ENCODE measurements at places on chromosomes 13 and 19.

GRCh38 chr13:46963904-46964303 is 67.1 kb upstream of the HTR2A start:
- DNase-seq = no peak

DNA sequence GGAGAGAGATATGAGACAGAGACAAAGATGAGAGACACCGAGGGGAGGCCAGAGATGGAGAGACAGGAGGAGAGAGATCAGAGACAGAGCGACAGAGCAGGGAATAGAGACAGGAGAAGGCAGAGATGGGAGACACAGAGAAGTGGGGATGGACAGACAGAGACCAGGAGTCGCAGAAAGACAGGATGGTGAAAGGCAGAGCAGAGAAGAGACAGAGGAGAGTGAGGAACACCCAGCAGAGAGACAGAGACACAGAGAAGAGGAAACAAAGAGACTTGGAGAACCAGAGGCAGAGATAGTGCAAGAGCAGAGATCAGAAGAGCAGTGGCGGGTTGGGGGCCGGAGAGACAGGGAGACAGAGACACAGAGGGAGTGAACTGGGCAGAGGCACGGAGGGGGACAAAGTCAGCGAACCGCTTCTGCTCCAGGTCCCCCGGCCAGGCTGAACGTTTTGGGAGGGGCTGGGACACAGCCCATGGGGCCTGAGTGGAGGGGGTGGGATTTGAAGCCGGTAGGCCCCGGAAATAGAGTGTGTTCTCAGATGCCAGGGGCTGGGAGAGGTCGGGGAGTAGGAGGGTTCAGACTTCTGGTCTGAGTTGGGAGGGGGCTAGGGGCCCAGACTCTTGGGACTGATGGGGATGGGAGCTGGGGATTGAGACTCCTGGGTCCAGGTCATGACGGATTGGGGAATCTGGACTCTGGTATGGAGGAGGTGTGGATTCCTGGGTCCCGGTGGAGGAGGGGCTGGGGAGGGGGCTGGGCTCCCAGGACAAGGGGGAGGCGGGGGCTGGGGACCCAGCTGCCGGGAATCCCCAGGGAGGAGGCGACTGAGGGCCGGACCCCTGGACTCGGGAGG is 654 bp downstream of the ZNF579 start:
- no peak for DNase-seq

- DNase-seq = no peak
Measured at GRCh38 chr19:41428481-41428859, 1.3 kb upstream of the B3GNT8 start.

DNA sequence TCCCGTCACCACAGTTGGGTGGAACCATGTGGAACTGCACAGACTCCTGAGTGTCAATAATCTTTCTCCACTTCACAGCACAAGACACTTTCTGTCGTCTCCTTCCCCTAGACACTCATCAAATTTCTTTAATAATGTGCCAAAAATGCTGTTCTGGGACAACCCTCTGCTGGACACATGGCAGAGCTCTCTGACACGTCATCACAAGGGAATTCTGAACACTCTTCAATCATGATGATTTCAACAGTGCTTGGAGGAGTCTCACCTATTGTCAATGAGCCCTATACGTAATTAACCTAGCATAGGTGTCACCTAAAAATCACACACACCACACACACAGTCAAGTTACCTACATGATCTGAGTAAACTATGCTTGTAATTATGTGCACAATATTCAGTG is 141.3 kb downstream of the STOML3 start:
- DNase-seq = no peak

GRCh38 chr13:28684257-28684656 is 25.3 kb downstream of the POMP start:
- DNase-seq = no peak

GRCh38 chr13:73993661-73994060 is 140.5 kb downstream of the KLF12 start:
- DNase-seq = no peak

- no peak for DNase-seq
Measured at GRCh38 chr19:15423130-15423529, 4.3 kb upstream of the AKAP8L start.

DNA sequence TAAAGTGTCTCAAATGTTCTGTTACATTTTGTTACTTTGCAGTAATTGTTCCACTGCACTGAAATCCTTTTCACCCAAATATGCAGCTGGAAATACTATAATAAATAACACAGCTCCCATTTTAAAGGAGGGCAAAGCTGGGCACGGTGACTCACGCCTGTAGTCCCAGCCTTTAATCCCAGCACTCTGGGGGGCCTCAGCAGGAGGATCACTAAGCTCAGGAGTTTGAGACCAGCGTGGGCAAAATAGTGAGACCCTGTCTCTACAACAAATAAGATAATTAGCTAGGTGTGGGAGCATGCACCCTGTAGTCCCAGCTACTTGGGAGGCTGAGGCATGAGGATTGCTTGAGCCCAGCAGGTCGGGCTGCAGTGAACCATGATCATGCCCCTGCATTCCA is 7.5 kb upstream of the UBAC2 start:
- no peak for DNase-seq

- DNase-seq = no peak
Measured at GRCh38 chr19:15197275-15197941, 3.4 kb downstream of the NOTCH3 start.

- no peak for DNase-seq
Measured at GRCh38 chr13:111130116-111130508, 15.0 kb downstream of the ARHGEF7 start.

DNA sequence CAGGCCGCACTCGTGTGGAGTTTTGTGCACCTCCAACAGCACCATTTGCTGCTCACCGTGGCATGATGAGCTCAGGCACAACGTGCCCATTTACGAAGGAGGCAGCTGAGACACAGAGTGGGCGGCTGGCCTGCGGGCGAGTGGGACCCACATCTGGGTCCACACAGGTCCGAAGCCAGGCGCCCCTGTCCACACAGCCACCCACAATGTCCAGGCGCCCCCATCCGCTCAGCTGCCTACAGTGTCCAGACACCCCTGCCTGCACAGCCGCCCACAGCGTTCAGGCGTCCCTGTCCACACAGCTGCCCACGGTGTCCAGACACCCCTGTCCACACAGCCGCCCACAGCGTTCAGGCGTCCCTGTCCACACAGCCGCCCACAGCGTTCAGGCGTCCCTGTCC is 42.5 kb upstream of the F7 start:
- no peak for DNase-seq

DNA sequence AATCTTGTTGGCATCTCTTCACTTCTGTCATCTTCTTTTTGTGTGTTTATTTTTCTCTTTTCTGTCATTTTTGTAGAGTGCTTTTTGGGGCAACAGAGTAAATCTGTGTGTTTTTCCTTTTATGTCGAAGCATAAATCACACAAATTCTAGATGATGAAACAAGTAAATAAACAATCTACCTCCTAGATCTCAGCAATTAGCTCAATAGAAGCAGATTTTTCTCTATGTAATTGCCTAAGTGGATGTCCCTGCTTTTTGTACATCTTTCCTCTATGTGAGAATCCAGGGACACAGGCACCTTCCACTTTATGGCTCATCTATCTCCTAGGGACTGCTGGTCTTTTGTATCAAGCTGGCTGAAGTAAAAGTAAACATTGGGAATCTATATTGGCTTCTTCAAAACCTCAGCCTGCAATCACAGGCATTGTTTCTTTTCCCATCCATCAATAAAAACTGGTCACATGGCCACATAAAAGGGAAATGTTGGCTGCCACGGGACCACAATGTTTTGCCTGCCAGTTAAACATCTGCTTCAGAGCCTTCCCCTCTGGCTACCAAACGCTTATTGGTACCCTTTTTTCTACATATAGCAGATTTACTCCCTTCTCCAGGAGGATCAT is 323.8 kb downstream of the LMO7 start:
- no peak for DNase-seq

DNA sequence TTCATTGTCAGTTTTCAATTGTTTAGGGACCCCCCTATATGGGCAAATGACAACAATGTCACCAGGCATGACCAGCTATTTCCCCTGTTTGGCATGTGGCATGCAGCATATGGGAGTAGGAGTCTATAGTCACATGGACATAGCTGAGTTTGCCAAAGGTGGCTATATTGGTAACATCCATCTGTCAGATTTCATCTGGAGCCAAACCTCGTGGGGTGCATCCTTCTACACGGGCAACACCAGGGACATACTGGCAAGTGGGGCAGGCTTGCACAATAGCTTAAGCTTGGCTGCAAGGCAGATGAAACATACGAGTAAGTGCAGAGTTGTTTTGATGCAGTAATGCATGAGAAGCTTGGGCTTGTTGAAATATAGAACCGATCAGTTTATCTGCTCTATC is 24.5 kb upstream of the ZNF816 start:
- no peak for DNase-seq

DNA sequence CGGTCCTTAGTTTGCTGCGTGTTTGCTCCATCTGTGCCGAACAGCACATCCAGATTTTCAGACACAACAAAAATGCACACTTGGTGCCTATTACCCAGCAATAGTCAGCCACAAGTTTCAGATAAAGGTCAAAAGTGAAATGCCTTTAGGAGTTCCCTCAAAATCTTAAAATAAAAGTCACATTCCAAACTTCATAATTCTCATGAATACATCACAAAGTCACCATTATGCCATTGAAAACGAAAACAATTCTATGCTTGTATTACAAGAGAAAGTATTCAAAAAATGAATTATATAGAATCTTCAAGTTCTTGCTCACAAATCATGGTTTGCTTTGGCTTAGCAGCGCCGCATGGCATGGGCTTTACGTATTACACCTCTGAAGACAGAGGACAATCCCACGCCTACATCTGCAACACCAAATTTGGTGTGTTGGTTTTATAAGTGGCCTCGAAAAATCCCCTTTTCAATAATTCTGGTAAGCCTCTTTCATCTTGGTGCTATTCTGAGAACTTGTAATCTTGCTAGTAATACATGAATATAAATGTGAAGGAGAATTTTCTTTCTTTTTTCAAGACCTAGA is 26.6 kb downstream of the COL4A1 start:
- DNase-seq = no peak

GRCh38 chr19:35184267-35184666 is 29.7 kb downstream of the FXYD5 start:
- no peak for DNase-seq

- DNase-seq = no peak
Measured at GRCh38 chr13:71213252-71213821, 653.7 kb downstream of the DACH1 start.

DNA sequence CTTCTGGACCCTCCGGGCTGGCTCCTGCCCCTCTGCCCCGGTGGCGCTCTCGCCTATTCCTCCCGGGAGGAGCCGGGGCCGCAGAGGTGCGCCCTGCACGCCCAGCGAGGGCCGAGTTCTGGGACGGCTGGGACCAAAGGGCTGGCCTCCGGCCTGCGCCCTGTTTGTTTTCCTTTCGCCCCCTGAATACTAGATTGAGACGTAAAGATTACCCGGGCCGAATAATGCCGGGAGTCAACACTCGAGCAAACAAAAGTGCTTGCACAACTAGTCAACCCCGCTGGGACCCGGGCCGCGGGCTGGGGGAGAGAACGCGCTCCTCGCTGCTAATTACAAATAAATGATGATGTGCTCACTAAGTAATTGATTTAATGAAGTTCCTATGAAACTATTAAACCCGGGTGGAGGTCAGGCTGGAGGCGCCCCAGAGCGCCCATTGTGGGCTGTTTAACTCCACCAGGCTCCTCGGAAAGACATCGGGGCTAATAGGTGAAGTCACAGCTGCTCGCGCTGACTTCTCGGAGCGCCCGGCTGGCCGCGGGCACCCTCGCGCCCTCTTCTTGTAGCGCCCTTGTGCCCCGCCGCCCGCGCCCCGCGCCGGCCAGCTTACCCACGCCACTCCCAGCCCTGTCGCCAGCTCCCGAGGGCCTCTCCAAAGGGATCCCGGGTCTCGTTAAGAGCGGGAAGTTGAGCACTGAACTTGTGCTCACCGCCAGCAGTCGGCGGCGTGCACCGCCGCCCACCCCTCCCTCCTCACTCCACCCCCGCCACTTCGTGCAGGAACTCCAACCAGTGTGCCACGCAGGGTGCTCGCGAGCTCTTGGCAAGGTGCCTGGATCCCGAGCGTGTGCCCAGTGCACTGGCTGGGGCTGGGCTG is 14.9 kb downstream of the ZIC5 start:
- DNase-seq = no peak
